ENCODE measurements at places on chromosomes 7 and 10.
A peak's percentile ranks its signal among the peaks of the same experiment; 100 is the strongest.

DNA sequence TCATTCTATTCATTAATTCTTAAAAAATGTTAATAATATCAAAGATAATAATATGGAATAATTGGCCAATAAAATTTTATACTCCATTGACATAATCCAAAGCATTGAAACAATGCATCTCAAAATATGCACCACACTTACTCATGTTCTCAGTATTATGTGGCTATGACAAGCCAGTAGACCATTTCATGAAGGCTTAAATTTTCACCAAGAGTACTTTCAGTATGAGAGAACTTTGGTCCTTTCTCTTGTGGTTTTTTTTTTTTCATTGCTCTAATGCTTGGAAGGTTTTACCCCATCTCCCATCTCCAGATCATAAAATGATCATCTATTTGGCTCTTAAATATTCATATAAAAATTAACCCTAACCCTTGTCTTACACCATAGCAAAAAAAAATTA lies 45.5 kb upstream of the TMEM140 start:
- DNase-seq, result no peak

- DNase-seq, result no peak
Observed at GRCh38 chr10:133251388-133252222, 13.9 kb downstream of the VENTX start.

- DNase-seq, result no peak
Observed at GRCh38 chr7:100221231-100221718, 1.5 kb downstream of the PVRIG start.

DNA sequence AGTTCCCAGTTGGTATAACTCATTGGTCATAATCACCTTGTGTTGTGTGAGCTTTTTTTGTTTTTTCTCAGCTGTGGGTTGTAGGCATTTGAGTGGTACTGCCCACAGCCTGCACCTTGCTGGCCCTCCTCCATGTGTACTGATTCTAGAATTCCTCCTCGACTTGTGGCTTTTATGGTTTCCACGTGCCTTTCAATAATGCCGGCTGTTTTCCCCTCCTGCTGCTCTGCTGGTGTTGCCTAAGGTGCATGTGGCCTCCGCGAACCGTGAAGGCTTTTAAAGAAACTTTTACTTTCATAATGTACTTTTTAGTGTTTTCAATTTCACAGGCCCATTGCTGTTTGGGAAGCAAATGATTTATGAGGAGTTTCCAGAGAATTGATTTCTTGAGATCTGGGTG lies 518.0 kb downstream of the REEP3 start:
- DNase-seq, result no peak

- DNase-seq, result no peak
Observed at GRCh38 chr7:48279420-48279819, 108.2 kb downstream of the ABCA13 start.

GRCh38 chr7:38222481-38223096 lies 44.5 kb downstream of the STARD3NL start:
- DNase-seq, result peak; percentile 22

- no peak for DNase-seq
Observed at GRCh38 chr10:45023426-45023825, 22.7 kb downstream of the ZNF22 start.

GRCh38 chr10:117955176-117955575 lies 91.6 kb downstream of the RAB11FIP2 start:
- no peak for DNase-seq

GRCh38 chr10:86038371-86038770 lies 328.2 kb downstream of the GRID1 start:
- no peak for DNase-seq

DNA sequence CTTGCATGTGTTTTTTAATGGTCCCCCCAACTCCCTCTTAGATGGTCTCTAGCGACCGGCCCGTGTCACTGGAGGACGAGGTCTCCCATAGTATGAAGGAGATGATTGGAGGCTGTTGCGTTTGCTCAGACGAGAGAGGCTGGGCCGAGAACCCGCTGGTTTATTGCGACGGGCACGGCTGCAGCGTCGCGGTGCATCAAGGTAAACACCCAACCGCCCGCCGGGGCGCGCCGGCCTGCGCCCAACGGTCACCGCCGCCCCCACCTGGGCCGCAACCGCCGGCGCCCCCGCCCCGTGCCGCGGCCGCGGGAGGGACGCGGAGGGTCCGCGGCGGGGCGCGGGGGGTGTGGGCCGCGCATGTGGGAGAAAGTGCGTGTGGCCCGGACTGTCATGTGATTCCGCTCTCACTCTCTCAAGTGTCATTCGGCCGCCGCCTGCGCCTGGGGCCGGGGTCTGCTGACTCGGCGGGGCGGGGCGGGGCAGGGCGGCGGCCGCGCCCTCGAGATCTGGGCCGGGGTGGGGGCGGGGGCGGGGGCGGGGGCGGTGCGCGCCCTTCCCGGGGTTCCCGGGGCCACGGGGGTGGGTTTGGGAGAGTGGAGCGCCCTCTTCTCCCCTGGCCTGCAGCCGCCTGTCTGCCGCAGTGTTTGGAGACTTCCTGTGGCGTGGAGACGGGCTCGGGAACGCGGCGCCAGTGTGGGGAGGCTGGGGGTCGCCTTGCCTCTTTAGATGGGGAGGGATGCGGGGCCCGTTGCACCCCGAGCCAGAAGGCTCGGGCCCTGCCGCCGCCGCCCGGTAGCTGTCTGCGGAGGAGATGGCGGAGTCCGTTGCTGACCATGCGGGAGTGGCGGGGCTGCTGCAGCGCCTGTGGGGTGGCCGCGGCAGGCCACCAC lies 817 bp downstream of the MLLT10 start:
- peak; percentile 86 for DNase-seq

DNA sequence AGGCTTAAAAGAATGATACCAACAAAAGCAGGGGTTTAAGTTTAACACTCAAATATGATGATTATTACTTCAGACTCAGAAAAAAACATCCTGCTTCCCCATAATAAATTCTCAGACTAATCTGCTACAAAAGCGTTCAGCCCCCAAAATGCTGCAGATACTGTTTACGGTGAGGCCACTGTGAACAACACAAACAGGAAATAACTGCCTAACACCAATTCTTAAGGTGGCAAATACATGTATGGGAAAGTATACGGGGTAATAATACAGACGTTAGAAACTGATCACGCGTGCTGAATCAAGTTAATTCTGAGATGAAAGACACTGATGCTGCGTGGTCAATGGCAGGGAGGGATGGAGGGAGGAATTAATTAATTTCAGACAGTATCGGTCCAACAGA lies 62.0 kb upstream of the RHEB start:
- no peak for DNase-seq

GRCh38 chr7:70647801-70648498 lies 484.0 kb upstream of the GALNT17 start:
- DNase-seq, result no peak

DNA sequence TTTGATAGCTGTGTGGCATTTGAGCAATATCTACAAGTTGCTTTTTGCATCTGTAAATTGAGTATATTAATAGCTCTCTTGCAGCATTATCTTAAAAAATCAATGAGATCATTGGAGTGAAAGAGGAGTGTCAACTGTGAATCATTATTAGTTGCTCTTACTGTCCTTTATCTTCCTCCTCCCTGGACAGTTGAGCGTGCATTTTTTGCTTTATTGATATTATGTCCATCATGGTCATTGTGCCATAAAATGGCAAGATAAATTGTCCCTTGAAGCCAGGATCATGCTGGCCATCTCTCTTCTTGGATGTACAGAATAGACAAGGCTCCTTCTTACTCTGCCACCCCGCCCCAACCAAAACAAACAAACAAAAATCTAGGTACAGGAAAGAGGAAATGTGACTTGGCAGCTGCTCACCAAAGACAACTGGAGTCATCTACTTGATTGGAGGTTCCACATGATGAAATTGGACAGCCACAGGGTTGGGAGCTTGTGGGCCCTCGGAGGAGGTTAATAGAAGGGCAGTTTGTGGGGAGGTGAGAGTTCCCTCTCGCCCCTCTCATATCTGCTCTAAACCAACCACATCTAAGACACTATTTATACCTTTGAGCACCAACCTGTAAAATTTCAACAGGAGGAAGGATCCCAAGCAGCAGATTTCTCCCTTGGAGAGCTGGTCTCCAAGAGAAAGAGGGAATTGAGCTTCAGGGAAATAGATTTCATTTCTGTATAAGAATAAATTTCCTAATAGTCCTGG lies 252.7 kb downstream of the SKIDA1 start:
- no peak for DNase-seq

GRCh38 chr10:22436893-22437619 lies 91.8 kb downstream of the SPAG6 start:
- DNase-seq, result peak; percentile 85

- no peak for DNase-seq
Observed at GRCh38 chr7:67807826-67808225, 811.2 kb downstream of the TYW1 start.

DNA sequence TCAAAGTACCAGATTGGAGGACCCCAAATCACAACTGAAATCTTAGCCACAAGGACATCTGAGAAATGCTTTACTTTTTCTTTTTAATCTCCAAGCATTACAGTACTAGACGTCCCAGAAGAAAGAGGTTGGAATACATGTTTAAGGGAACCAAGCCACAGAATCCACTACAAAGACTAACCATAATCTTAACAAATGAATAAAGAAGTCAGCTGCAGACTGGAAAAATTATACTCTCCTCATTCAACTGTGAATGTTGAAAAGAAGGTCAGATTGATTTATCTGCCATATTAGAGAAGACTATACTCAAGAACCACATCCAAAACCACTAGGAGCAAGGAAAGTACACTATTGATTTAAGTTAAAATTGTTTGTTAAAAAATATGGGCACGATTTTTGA lies 102.1 kb upstream of the ABCB5 start:
- DNase-seq, result no peak

DNA sequence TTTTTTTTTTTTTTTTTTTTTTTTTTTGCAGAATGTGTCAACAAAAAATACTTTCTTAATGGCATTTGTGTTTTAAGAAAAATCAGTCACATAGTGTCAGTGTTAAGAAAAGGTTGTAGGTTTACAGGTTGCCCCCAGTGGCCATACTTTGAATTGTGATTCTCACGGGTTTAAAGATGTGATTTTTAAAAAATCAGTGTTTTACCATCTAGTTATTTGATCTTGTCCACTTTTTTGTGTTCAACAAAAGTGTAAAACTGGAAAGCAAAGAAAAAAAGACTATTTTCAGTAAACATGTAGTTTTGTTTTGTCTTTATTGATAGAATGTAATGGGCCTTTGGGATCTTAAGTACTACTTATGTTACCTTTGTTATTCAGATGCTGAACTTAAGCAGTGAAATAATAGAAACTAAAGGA lies 25.7 kb downstream of the SUV39H2 start:
- DNase-seq, result peak; percentile 25

- no peak for DNase-seq
Observed at GRCh38 chr10:121644501-121644900, 46.3 kb upstream of the FGFR2 start.

DNA sequence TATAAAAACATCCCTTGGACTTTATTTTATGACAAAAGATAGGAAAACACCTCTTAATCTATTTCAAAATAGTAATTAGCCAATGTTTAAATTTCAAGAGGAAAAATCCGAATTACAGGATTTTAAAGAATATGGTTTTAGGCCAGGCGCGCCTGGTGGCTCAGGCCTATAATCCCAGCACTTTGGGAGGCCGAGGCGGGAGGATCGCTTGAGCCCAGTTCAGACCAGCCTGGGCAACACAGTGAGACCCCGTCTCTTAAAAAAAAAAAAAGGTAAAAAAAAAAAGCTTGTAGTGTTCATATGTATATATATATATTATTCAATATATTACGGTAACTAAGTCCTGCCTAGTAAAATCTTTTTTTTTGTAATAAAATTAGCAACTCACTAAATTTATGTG lies 1.4 kb downstream of the BNIP3 start:
- DNase-seq, result no peak

GRCh38 chr7:121178869-121179497 lies 149.8 kb upstream of the WNT16 start:
- no peak for DNase-seq

- DNase-seq, result peak; percentile 87
Observed at GRCh38 chr7:151379534-151380198, 30.2 kb downstream of the WDR86 start.

DNA sequence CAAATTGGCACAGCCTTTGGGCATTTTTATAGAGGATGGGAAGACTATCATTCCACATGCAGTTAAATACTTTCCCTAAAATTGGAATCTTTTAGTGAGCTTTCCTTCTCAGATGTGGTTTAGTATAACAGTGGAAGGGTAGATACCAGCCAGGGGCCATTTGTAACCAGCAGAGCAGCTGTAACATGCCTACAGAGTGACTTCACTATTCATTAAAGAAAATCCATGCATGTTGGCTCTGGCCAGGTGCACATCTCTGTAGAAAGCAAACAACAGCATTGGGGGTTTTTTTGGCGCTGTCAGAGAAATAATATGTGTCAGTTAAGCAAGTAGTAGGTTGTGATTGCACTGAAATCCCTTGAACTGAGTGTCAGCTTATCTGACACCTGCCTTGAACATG lies 115.6 kb downstream of the LHFPL3 start:
- DNase-seq, result no peak

DNA sequence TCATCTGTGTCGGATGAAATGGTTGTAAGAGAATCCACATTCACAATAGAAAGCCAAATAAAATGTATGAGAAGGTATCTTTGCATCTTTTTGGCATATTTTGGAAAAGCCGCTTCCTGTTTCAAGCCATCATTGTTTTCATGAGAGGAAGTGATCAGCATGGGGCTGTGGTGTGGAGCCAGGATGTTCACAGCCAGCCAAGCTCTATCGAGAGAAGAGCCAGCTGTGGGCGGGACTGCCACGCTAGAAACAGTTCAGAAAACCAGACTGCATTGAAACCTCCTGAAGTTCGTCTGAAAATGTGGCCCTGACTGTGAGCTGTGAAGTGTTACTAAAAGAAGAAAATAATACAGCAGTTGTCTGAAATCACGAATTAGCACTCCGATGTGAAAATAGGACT lies 21.2 kb upstream of the NPS start:
- no peak for DNase-seq

GRCh38 chr7:149877890-149878522 lies 4.2 kb downstream of the ATP6V0E2 start:
- peak; percentile 16 for DNase-seq

GRCh38 chr10:90813594-90814365 lies 44.1 kb downstream of the HTR7 start:
- no peak for DNase-seq

GRCh38 chr10:100553929-100554328 lies 18.2 kb downstream of the HIF1AN start:
- DNase-seq, result no peak

DNA sequence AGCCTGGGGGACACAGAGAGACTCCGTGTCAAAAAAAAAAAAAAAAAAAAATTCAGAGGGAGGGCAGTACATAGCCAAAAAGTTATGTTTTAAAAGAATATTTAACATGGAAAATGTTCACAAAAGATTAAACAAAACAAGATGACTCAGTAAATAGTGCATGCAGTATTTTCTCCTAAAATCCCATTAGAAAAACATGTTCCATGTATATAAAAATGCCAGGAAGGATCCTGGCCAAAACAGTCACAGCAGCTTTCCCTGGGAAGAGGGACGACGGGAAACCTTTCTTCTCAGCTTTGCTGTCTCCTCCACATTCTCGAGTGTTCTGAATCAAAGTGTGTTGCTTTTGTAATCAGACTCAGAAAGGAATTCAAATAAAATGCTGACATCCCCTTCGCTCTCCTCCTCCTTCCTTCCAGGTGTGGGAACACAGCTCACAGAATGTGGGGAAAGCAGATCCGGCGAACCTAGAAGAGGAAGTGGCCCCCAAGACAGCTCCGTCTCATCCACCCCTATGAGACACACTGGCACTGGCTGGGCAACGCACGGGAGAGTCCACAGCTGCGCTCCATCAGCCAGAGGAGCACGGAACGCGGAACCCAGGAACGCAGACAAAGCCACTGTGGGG lies 139.4 kb downstream of the MAD1L1 start:
- no peak for DNase-seq

Measured in H7 (cell line).